ENCODE measurements at places on chromosomes 3 and 15.

DNA sequence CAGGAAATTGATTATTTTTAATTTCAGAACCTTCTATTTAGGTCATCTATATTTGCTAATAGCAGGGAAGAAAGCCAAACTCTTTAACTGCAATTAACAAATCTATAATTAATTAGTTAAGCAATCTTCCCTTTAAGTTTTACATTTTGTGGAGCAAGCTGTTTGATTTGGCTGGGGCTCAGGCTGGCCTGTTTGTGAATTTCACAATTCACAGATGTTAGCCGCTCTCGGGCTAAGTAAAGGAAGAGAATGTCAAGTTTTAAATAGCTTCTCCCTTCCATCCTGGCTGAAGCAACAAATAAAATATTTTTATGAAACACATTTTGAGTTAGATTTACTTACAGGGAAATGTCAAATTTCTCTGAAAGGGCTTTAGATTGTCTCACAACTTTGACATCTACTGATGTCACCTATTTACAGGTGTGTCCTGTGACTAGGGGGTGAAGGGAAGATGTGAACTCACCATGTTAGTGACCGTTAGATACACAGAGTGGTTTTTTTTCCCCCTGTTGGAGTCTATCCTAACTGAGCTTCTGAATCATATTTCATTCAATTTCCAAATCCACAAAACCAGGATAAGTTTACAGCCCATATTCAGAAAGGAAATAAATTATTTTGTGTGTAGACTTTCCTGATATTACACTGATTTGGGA is 1.3 kb upstream of the TP63 start:
- no peak for DNase-seq

GRCh38 chr3:140251678-140252077 is 316.7 kb downstream of the CLSTN2 start:
- DNase-seq = no peak

GRCh38 chr3:98504539-98504938 is 7.1 kb downstream of the OR5K2 start:
- DNase-seq = no peak

- no peak for DNase-seq
These were observed 31.4 kb downstream of the KCNMB2 start for GRCh38 chr3:178567611-178568010.

GRCh38 chr15:101458908-101459578 is 30.5 kb downstream of the PCSK6 start:
- no peak for DNase-seq

GRCh38 chr15:31752065-31752762 is 278.1 kb upstream of the CHRNA7 start:
- DNase-seq = no peak

DNA sequence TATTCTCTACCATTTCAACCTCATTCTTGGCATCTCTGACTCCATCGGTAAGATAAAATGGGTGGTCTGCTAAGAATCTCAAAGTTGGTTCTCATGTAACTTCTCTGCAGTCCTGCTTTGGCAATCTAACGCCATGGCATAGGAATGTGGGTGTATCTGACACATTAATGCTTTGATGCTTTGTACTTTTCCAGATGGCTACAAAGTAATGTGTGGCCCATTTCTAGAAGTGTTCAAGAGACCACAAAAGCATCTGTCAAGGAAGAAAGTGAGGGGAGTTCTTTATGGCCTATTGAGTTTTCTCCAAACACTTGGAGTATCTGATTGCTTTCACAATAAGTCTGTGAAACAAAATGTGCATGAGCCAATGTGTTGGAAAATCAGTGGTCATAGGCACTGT is 339.9 kb upstream of the TGFBR2 start:
- DNase-seq = no peak

- no peak for DNase-seq
These were observed 267.7 kb downstream of the XXYLT1 start for GRCh38 chr3:195003006-195003892.

GRCh38 chr3:52005571-52005986 is 9.9 kb upstream of the RPL29 start:
- DNase-seq = no peak

GRCh38 chr15:71115567-71116351 is 488 bp downstream of the THSD4 start:
- DNase-seq = no peak

- DNase-seq = no peak
These were observed 22.2 kb upstream of the BCL6 start for GRCh38 chr3:187767266-187768012.

DNA sequence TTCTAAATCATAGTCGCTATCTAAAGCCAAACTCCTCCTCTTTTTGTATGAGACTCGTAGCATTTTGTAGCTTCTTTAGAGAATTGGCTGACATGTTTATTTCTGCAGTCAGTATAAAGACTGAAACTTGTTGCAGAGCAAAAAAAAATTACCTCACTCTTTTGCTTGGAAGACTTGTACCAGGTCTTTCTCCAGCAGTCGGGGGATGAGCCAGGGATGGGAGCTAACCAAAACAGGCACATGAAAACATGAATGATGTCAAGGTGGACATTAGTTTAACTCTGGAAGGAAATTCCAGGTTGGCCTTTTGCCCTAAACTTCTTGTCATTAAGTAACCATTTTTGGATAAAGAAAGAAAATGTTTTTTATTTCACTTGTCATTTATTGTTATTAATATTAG is 47.0 kb upstream of the SCAANT1 start:
- no peak for DNase-seq

- no peak for DNase-seq
These were observed 1218.9 kb downstream of the ROBO2 start for GRCh38 chr3:78258798-78259197.

- DNase-seq = no peak
These were observed 291.8 kb downstream of the EDEM1 start for GRCh38 chr3:5479229-5479799.

DNA sequence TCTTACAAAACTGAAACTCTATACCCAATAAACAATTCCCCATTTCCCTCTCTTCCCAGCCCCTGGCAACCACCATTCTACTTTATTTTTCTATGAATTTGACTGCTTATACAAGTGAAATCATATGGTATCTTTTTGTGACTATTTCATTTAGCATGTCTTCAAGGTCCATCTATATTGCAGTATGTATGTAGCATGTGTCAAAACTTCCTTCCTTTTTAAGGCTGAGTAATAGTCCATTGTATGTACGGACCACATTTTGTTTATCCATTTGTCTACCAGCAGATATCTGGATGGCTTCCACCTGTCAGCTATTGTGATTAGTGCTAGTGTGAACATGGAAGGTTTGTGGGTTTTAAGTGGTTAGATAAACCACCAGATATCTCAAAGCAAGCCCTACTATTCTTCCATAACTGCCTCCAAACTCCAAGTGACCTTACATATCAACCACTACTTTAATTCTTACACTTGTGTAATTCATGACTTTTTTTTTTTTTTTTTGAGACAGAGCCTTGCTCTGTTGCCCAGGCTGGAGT is 134.7 kb downstream of the TMCC1 start:
- DNase-seq = no peak

DNA sequence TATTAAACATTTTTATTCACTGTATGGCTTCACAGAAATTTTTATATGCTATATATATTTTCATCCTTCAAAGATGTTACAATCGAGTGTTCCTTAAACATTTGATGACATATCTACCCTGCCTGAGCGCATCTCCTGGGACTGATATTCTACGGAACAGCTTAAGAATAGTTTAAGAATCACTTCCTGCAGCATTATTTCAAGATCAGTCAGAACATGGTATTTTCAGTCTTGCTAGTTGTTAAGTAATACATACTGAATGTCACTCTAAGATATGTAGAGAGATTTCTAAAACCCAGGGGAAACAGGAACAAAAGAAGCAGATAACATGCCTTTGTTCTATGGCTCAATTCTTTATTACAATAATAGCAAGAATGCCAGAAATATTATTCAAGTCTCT is 8.7 kb downstream of the COL8A1 start:
- DNase-seq = no peak

DNA sequence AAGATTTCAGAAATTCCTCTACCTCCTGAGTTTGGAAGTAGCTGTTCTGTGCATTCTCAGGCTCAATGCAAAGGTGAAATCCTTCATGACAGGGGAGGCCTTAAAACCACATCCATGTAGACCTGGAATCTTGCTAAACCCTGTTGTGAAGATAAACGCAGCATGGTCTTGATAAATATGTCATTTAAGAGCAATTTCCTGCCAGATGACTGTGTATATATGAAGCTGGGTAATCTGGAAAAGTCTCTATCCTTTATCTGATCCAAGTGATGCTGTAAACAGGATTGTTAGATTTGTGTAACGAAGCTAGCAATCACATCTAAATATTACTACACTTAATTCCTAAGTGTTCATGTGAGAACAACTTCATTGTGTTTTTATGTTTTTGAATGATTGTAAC is 9.1 kb downstream of the MCTP2 start:
- no peak for DNase-seq

DNA sequence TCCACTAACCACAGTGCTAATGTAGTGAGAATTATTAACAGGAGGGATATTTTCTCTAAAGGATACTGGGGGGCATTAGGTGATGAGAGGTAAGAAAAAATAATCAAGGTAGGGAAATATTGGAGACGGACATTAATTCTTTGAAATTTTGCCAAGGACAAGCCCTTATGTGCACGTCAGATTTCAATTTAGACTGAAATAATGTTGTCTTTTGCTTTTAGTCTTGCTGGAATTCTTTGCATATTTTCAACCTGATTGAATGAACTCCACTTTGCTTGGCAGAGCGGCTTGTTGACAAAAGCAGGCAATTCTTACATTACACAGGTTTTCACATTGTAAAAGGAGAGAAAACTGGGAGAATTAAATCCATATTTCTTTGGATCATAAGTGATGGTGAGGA is 25.0 kb upstream of the C3orf52 start:
- no peak for DNase-seq

- DNase-seq = no peak
These were observed 431.1 kb downstream of the MFSD1 start for GRCh38 chr3:159232966-159233365.

GRCh38 chr15:49188933-49189332 is 18.9 kb downstream of the GALK2 start:
- DNase-seq = no peak

DNA sequence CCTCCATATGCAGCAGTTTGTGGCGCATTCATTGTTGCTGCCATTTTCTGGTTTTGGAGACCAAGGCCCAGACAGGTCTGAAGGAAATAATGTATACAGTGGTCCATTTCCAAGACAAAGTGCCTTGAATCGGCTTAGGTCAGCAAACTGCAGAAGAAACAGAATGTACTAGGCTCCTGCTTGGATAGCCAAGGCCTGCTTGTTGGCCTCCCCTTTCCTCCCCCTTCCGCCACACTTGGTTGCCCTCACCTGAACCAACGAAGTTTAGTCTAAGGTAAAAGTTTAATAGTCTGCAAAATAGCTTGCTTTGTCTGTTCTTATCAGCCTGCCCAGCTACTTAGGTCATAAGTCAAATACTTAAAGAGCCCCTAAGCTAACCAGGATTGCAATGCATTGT is 12.0 kb upstream of the RTP3 start:
- DNase-seq = no peak

- no peak for DNase-seq
These were observed 32.3 kb downstream of the XXYLT1 start for GRCh38 chr3:195238586-195239118.

- no peak for DNase-seq
These were observed 9.7 kb upstream of the RIOX2 start for GRCh38 chr3:97981886-97982285.

DNA sequence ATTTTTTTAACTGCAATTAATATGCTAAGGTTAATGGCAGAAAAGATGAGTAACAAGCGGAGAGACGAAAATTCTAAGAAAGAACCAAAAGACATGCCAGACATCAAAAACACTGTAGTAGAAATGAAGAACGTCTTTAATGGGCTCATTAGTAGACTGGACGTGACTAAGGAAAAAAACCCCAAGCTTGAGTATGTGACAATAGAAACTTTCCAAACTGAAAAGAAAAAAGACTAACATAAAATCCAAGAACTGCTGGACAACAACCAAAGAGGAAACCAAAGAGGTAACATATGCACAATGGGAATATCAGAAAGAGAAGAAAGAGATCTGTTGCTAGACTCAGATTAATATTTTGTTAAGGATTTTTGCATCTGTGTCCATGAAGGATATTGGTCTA is 94.6 kb upstream of the SETMAR start:
- no peak for DNase-seq

GRCh38 chr3:120198305-120198878 is 86.6 kb downstream of the GPR156 start:
- DNase-seq = no peak

- DNase-seq = no peak
These were observed 1192.8 kb upstream of the CADM2 start for GRCh38 chr3:83765956-83766355.

- no peak for DNase-seq
These were observed 257.1 kb downstream of the OPA1 start for GRCh38 chr3:193850084-193850619.

- no peak for DNase-seq
These were observed 47.7 kb downstream of the MORC1 start for GRCh38 chr3:109070211-109070610.
